ENCODE measurements at places on chromosomes 4 and X.

- no peak for DNase-seq
These were observed 4.5 kb downstream of the RAB39B start for GRCh38 chrX:155259752-155260151.

GRCh38 chrX:102154218-102154860 lies 1.4 kb downstream of the BEX5 start:
- no peak for DNase-seq

GRCh38 chrX:93461060-93461459 lies 212.3 kb downstream of the NAP1L3 start:
- DNase-seq, result no peak

DNA sequence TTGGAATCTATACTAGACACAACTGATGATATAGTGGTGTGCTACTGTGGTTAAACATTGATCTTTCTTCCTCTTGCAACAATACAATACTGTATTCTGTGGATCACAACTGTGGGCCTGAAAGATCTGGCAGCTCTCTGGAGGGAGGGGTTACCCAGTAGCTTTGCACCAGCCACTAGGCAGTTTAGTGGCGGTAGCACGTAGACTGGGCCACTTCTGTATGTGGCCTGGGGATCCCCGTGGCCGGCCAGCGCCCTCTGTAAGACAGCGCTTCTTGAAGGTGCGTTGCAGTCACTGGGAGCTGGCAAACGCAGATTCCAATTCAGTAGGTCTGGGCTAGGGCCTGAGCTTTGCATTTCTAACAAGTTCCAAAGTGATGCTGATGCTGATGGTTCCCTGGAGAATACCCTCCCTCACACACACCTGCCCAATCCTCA lies 168.6 kb downstream of the MGST2 start:
- DNase-seq, result no peak

DNA sequence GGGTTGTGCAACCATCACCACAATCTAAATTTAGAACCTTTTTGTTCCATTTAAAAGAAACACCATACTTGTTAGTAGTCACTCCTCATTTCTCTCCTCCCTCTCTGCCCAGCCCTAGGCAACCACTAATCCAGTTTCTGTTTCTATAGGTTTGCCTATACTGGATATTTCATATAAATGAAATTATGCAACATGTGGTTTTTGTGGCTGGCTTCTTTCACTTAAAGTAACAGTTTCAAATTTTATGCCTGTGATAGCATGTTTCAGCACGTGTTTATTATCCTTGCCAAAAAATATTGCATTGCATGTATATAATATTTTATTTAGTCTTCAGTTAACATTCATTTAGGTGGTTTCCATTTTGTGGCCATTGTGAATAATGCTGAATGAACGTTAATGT lies 437.6 kb downstream of the IL1RAPL1 start:
- no peak for DNase-seq

DNA sequence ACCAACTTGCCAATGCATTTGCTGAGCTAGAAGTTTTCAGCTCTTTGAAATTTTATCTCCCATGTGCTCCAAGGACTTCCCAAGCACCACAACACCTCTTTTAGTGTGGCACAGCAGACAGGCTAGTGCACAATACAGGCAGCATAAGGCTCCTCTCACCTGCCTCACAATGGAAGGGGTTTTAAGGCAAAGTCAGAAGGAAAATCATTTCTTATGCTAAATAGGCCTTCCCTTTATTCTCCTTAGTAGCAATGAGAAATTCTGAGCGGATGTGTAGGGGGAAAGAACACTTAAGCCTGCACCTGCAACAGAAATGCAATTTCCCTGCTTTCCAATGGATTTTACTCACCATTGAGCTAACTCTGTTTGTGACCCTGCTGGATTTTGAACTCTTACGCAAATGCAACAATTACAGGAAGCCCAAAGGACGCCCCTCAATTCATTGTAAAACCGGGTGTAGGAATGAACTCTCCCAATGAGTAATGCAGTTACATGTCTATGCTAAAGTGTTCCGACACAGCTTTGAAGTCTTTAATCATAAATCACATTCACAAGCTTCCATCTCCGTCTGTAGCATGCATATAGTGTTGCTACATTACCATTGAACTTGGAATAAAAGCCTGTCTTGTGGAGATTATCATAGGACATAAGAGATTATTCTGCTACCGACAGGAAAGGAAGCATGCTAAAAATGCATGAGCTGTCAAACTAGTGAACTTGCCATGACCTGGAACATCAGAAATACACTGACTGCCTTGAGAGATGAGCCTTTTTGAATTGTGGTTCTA lies 1084.9 kb downstream of the RPA4 start:
- no peak for DNase-seq

DNA sequence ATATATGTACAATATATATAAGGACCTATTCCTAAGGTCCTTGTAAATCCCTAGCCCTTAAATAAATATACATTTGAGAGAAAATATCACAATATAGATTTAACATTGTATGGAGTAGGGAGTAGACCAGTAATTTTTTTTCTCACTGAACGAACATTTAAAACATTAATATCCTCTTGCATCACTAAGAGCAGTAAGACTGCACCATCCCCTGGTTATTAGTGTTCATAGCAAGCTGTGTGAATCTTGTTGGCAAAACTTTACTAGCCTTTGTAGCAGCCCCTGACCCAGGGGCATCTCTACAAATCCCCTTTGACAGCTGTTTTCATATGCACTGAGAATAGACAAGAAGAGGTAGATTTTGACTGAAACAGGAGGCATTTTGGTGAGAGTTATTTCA lies 146.5 kb downstream of the IL1RAPL2 start:
- DNase-seq, result no peak

DNA sequence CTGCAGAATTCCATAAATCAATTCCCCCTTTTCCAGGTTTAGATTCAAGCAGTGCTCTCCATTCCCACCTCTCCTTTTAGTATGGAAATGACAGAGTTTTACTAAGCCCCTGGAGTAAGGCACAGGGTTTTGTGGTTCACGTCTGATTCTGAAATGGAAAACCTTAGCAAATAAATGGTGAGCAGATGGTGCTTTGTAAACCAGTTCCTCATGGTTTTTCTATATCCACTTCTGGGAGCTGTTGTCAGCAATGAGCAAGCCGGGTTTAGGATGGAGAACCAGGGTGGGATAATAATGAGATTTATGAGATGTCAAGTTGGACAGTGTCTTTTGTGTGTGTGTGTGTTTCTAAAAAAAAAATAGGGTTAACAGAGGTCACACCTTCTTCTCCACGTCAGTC lies 113.8 kb upstream of the RBPJ start:
- no peak for DNase-seq

GRCh38 chr4:153684182-153684970 lies at the start of gene TLR2:
TSS of gene TLR2 (plus strand) at chr4:153684280. CDS start at chr4:153702908, 18,628 bp downstream.
- DNase-seq, result peak; percentile 26

GRCh38 chrX:10615931-10616774 lies 4.2 kb downstream of the MID1 start:
- DNase-seq, result no peak

DNA sequence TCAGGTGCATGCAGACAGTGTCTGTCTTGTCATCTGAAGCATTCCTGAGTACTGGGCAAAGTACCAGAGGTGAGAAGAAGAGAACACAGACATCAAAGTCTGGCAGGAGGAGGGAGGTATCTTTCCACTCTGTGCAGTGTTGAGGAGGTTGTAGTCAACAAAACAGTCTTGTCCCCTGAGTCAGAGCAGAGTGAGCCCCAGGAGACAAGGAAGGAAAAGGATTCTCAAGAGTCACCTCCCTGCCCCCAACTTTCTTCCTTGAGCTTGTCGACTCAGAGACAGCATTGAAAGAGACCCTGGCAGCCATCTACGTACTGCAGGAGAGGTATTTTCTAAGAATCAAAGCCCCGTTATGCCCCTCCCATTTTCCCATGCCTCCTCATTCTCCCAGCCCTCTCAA lies 4.4 kb upstream of the SRPX start:
- no peak for DNase-seq

DNA sequence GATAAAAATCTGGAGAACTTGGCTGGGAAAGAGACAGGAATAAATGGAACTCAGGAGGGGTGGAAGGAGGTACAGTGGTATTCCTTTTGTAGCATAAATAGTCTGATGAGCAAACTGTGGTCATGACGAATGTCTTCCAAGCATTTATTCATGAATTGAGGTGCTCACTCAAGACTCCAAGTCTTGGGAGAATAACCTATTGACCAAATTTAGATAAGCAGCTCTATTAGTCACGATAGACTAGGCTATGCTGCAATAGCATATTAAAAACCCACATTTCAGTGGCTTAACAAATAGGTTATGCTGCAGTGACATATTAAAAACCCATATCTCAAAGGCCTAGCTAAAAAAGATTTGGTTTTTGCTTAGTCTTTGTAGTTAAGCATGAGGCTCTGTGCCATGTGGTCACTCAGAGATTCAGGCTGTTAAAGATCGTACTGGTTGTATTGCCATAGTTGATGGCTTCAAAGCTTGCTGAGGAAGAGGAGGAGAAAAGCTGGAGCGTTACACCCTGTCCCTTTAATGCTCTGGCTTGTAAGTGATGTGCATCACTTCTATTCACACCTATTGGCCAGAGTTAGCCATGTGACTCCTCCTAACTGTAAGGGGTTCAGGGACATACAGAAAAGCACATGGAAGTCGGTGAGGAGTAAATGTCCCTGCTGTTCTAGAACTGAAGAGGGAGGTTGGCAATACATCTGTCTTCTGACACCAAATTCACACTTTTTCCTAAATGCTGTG lies 24.5 kb upstream of the CCDC149 start:
- DNase-seq, result no peak

- DNase-seq, result no peak
These were observed 369.7 kb upstream of the TRAM1L1 start for GRCh38 chr4:117455088-117455487.

GRCh38 chrX:84717343-84717742 lies 215.1 kb upstream of the HDX start:
- DNase-seq, result no peak

DNA sequence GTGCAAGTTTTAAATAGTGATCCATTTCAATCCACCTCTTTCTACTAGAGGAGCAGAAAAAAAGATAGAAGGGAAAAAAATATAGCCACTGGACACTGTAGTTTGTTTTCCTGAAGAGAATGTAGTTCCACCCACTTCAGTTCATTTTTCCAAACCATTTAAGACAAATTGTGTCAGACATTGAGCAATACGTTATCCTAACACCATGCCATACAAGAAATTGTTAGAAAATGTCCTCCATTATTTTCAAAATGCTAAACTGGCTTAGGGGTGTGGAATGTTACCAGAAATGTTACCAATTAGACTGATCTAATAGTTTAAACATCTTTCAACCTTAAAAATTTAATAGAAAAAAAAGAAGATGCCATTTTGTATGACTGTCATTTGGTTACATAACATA lies 48.6 kb upstream of the ETNPPL start:
- DNase-seq, result no peak

DNA sequence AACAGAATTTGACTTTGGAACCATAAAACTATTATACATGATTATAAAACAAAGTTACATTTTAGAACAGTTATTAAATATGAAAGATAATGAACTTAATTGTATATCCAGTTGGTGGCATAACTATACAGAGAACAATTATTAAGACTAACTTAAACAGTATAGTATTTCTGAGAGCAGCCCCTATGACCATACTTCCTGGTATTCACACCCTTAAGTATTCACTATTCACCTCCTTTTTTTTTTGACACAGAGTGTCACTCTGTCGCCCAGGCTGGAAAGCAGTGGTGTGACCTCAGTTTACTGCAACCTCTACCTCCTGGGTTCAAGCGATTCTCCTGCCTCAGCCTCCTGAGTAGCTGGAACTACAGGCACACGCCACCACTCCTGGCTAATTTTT lies 74.5 kb downstream of the FRYL start:
- DNase-seq, result no peak

- no peak for DNase-seq
These were observed 281.5 kb upstream of the KLF3 start for GRCh38 chr4:38382520-38382919.

DNA sequence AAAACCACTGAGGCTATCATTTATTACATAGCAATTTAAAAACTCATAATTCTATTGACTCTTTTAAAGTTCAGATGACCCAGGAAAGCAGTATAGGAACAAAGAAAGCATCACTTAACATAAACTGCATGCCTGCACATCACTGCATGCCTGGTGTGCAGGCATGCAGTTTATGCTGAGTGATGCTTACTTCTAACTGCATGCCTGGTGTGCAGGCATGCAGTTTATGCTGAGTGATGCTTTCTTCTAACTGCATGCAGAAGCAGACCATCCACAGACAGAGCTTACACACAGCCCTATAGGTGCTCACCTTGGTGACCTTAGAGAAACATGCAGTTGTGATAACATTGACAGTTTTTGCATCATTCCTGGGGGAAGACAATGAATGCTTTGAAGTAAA lies 17.0 kb downstream of the SDAD1 start:
- no peak for DNase-seq

DNA sequence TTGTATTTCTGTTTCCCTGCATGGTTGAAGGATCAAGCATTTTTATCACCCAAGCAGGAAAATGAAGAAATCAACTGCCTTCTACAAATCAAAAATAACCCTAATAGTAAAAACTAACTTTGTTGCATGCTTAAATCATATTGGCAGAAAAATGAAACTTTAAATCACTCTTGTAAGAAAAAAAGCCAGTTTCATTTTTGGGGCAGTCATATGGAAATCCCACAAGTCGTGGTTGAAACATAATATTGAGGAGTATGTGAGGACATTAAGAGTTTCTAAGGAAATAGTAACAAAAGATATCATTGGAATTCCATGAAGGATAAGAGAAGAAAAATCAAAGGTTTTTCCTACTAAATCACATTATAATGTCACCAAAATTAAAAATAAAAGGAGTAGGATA lies 8.4 kb downstream of the TEC start:
- no peak for DNase-seq

- no peak for DNase-seq
These were observed 11.1 kb downstream of the NIPAL1 start for GRCh38 chr4:48027653-48028052.

- DNase-seq, result no peak
These were observed 319.1 kb downstream of the GPAT3 start for GRCh38 chr4:83855044-83855443.

GRCh38 chr4:139972305-139972704 lies 181.7 kb downstream of the MAML3 start:
- DNase-seq, result no peak

DNA sequence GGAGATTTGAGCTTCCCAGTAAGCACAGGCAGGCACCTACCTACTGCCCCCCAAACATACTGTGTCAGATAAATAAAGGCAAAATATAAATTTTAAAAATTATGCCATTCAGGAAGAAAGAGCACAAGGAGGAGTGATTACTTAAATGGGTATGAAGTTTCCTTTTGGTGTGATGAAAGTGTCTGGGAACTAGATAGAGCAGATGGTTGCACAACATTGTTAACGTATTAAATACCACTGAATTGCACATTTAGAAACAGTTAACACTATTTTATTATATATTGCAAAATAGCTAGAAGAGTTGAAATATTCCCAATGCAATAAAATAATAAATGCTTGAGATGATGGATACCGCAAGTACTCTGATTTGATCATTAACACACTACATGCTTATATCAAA lies 374.7 kb upstream of the FGF13 start:
- DNase-seq, result no peak

GRCh38 chrX:65586491-65586890 lies 51.9 kb upstream of the LAS1L start:
- DNase-seq, result no peak

- DNase-seq, result no peak
These were observed 33.0 kb downstream of the FREM3 start for GRCh38 chr4:143667461-143667860.
